RPMI7951 (cell line): ENCODE measurements at places on chromosomes 5 and 9. TPM values are rescaled to one million over a fixed set of nuclear protein-coding genes. Genes with fewer than 3 reads are reported as not detected.

Gene SPATA31D1
- not detected in 2 replicates for total RNA-seq

Gene SGCD
- 5.7 and 6.7 TPM in 2 replicates for total RNA-seq

Gene NUDT12
- 10.8 and 12.0 TPM in 2 replicates for total RNA-seq

Gene PGM5
- total RNA-seq, result 0.36 and 2.9 TPM in 2 replicates

Gene GLDC
- 2.0 and 2.4 TPM in 2 replicates for total RNA-seq

Gene ZNF366
- not detected in 2 replicates for total RNA-seq

Gene CFAP157
- not detected in 2 replicates for total RNA-seq

Gene ZNF883
- 1.8 and 4.2 TPM in 2 replicates for total RNA-seq

Gene SRD5A1
- total RNA-seq, result 22.5 and 23.4 TPM in 2 replicates

Gene SLCO6A1
- 0.29 and 0.60 TPM in 2 replicates for total RNA-seq

Gene FOXB2
- not detected in 2 replicates for total RNA-seq

Gene ACTBL2
- 0.10 and 0.24 TPM in 2 replicates for total RNA-seq

Gene TEX48
- not detected in 2 replicates for total RNA-seq

Gene DAP
- 33.2 and 35.8 TPM in 2 replicates for total RNA-seq

Gene INSYN2B
- 6.2 and 8.4 TPM in 2 replicates for total RNA-seq

Gene KIF24
- total RNA-seq, result 6.9 and 7.1 TPM in 2 replicates

Gene SUSD3
- total RNA-seq, result 0.72 TPM in 1 of 2 replicates, not detected in the other

Gene CYLC2
- not detected in 2 replicates for total RNA-seq

Gene HBEGF
- 3.5 and 3.9 TPM in 2 replicates for total RNA-seq

Gene NR5A1
- not detected in 2 replicates for total RNA-seq

Gene RNF183
- not detected in 2 replicates for total RNA-seq

Gene ADAMTS16
- total RNA-seq, result 3.4 and 4.2 TPM in 2 replicates

Gene CCL27
- not detected in 2 replicates for total RNA-seq
